Muscle of leg (tissue), 16 donors: ENCODE measurements at places on chromosomes 13 and 19. TPM values are rescaled to one million over a fixed set of nuclear protein-coding genes. Genes with fewer than 3 reads are reported as not detected.

The POMP gene
- total RNA-seq: 63.9 TPM

The NKPD1 gene
- total RNA-seq: 0.13 TPM

The NOSIP gene
- total RNA-seq: 78.8 TPM

The KISS1R gene
- not detected for total RNA-seq

The ATP4B gene
- not detected for total RNA-seq

The CEACAM20 gene
- not detected for total RNA-seq

The SLC10A2 gene
- total RNA-seq: not detected
